ENCODE measurements at places on chromosomes 7 and 10.

DNA sequence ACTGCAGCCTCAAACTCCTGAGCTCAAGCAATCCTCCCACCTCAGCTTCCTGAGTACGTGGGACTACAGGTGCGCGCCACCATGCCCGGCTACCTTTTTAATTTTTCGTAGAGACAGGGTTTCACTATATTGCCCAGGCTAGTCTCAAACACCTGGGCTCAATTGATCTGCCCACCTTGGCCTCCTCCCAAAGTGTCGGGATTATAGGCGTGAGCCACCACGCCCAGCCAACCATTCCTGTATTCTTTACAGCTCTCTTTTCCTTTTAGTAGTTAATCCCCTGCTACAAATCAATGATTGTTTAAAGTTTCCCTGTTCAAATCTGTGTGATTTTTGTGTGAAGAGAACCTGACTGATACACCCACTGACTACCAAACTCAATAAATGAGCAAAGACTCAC, 75.4 kb upstream of the SVIL start:
- DNase-seq = no peak

GRCh38 chr7:86942081-86942480, 117.4 kb downstream of the ELAPOR2 start:
- DNase-seq = peak; percentile 35

DNA sequence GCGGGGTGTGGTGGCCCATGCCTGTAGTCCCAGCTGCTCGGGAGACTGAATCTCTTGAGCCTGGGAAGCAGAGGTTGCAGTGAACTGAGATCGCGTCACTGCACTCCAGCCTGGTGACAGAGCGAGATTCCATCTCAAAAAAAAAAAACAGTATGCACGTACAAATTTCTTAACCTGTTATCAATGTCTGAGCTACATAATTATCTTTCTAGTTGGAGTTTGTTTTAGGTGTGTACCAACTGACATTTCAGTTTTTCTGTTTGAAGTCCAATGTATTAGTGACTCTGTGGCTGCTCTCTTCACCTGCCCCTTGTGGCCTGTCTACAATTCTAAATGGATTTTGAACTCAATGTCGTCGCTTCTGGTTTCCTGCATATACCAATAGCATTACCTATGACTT, 40.3 kb downstream of the CD36 start:
- DNase-seq = no peak

- DNase-seq = no peak
These were observed 1.1 kb upstream of the ICA1 start for GRCh38 chr7:8263048-8263447.

- no peak for DNase-seq
These were observed 42.7 kb downstream of the NPTX2 start for GRCh38 chr7:98659756-98660155.

DNA sequence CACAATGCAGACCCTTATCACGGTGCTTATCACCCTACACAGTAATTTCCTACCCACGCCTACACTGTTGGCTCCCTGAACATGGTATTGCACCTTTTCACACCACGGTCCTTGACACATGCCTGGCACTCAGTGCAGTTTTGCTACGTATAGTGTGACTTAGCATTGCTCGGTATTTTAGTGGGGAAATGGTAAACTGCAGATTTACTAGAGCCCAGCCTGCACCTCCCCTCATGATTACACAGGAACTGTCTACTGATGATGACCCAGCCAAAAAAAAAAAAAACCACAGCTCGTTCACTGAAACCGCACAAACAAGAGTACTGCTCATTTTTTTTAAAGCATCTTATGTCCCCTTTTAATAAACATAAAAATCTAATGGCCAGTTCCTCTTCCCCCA, 124.2 kb upstream of the ZNF746 start:
- no peak for DNase-seq

DNA sequence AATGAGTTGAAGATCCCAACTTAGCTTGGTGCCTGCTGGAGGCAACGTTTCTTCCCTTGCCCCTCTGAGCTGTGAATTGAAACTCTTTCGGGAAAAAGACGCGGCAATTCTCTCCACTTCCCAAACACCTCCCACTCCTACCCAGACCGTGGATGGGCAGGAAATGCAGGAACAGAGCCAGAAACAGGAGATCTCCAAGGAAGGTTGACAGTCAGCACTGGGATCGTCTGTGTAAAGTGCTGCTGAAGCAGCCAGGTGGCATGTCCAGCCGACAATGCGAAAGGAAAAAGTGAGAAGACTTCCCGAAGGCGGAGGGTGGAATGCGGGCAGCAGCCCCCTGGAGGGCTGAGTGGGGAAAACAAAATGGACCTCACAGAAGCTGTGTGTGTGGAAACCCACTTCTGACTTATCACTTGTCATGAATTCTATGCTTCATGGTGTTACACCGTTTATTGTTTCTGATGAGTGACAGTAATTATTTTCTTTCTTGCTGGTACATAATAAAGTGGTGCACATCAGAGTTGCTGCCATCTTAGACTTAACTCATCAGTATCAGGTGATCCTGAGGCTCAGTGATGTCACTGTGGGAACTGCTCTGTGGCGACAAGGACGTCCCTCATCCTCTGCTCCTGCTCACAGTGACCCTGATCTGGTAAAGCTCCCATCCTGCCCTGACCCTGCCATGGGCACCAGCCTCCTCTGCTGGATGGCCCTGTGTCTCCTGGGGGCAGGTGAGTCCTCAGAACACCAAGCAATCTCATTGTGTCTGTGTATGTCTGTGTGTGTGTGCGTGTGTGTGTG, 220.5 kb upstream of the PRSS1 start:
- DNase-seq = no peak

GRCh38 chr7:37084303-37084702, 360.0 kb upstream of the AOAH start:
- peak; percentile 36 for DNase-seq

DNA sequence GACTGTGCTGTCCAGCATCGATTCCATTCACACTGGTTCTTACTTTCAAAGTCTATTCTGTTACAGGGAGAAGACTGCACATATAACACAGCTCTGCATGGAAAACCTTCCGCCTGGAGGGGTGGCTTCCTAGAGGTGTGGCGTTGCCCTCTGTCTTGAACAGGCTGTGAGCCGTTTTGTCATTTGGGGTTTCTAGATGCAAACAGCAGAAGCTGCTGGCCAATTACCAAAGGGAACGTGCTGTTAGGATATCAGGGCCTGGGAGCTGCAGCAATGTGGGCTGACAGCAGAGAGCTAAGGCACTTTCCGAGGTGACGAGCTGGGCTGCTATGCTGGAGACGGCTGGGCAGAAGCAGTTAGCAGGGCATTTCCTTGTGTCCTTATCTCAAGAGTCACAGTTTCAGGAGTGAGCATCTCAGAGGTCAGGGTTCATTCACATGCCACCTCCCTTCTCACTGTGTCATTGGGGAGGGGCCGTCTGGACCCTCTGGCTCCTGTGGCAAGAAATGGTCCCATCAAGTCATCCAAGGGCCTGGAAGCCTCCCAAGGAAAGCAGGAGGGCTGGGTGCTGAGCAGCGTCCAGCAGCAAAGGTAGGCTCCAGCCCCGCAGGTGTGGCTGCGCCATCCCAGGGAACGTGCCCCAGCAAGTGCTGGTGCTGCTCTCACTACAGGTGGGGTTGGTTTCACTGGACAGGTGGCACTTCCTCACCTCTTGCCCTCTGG, 106.5 kb downstream of the WDR37 start:
- DNase-seq = no peak

DNA sequence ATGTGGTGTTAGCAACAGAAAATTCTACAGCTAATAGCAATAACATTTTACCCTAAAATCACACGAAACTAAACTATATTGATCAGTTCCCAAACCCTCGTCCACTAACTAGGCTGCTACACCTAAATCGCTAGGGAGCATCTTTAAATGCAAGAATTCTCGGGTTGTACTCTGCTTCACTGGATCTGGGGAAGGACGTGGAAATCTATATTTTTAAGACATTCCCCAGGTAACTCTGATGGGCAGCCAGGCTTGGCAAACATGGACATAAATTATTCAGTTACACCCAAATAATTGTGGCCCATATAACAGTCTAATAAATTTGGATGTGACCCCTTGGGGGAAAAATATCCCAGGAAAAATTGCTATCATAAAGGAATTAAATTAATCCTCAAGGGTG, 36.3 kb upstream of the NFE2L3 start:
- DNase-seq = no peak

GRCh38 chr10:67789769-67790168, 48.2 kb downstream of the DNAJC12 start:
- DNase-seq = no peak

DNA sequence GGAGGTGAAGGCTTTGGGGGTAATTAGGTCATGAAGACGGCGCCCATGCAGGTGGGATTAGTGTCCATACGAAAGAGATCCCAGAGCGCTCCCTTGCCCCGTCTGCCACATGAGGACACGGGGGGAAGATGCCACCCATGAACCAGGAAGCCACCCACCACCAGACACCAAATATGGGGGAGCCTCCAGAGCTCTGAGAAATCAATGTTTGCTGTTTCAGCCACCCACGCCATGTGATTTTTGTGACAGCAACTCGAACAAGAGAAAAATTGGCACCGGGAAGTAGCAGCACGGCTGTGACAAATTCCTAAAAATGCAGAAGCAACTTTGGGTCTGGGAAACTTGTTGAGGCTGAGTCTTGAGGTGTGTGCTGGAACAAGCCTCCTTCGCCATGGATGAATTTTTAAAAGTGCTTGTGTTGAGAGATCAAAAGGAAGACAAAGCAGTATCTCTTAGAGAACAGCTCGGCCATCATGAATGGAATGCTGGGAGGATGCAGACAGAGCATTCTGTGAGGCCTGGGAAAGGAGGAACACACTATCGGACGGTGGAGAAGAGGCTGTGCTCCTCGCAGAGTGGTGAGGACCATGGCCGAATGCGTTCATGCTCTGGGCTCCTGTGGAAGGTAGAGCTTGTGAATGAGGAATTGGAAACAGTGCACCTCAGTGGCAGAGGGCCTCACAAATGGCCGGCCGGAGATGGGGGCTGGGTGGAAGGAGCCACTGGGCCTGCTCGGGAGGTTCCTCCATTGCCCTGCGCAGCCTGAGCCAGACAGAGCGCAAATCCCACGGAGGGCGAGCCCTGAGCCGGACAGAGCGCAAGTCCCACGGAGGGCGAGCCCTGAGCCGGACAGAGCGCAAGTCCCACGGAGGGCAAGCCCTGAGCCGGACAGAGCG, 277.5 kb downstream of the PTPRN2 start:
- no peak for DNase-seq

DNA sequence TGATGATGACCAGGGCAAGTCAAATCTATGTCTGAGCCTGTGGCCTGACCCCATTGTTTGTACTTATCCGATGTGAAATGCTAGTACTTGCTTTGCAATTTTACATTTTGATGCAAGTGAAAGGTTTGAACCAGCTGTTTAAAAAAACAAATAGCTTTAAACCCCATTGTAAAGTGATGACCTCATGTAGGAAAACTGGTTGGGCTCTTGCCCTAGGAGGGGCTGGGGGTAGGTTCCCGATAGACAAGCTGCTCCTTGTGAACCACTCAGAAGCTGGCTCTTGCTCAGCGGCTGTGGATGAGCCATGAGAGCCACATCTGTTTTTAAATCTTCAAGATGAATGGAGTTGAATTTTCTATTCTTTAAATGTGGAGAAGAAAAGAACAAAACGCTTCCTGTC, 185.3 kb downstream of the WDR11 start:
- DNase-seq = no peak

GRCh38 chr7:80548840-80549530, 37.1 kb upstream of the GNAT3 start:
- DNase-seq = no peak

DNA sequence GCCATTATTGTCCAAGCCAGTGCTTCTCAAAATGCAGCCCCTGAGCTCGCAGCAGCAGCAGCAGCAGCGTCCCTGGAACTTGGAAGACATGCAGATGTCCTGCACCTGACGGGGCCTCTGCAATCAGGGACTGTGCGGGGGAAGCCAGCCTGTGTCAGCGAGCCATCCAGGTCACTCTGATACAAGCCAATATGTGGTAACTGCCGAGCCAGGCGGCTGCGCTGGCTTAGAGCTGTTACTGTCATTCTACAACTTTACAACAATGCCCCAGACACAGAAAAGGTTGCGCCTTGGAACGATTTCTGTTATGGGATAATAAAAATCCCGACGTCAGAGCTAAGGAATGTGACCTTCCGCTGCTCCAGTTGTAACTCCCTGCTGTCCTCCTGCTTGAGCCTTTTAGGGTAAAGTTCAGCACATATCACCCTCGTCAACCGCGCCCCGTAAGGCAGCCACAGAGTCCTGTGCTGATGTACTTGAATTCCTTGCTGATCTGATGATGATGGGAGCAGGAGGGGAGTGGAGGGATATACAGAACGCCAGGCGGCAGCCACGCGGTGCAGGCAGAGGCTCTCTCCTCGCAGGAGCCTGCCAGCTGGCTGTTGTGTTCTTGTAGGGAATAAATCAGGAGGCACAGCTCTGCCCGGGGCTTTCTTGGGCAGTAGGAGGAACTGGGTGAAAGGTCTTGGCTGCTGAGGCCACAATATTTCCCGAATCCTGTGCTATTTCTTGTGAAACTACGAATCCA, 20.0 kb upstream of the CRYGN start:
- DNase-seq = peak; percentile 92

DNA sequence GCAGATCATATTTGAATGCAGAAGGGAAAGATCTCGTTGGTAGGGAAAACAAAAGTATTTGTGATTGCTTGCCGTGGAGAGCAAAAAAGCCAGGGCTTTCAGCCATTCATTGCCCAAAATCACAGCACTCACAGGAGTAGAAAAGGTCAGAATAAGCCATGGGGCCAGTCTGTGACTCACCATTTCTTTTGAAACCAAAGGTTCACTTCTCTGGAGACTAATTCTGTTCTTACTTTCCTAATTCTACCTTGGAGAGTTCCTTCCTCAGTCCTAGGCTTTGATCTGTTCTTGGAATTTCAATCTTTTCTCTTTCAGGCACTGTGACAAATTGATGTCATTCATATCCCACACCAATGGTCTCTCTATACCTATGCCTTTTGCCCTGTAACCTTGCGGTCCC, 54.1 kb upstream of the FAM180A start:
- DNase-seq = no peak

GRCh38 chr10:45096001-45096400, 95.3 kb downstream of the ZNF22 start:
- no peak for DNase-seq

GRCh38 chr10:13331646-13332045, 16.4 kb downstream of the SEPHS1 start:
- DNase-seq = no peak

DNA sequence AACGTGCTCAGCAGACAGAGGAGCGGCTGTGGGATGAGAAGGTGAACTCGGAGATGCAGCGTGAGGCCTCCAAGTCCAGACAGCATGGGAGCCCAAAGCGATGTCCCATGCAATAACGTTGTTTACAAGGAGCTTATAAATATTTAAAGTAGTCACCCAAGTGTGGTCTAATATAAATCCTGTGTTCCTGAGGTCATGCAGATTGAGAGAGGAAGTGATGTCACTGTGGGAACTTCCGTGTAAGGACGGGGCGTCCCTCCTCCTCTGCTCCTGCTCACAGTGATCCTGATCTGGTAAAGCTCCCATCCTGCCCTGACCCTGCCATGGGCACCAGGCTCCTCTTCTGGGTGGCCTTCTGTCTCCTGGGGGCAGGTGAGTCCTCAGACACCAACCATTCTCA, 94.7 kb upstream of the PRSS58 start:
- DNase-seq = peak; percentile 74

- no peak for DNase-seq
These were observed 27.6 kb upstream of the LAMB1 start for GRCh38 chr7:108030516-108030915.
